Stimulated activated naive CD4-positive, alpha-beta T cell treated with Interleukin-2 at 50 U/mL for 16 hours (primary cell): ENCODE measurements at places on chromosomes 12 and 14.
A peak's percentile ranks its signal among the peaks of the same experiment; 100 is the strongest.

DNA sequence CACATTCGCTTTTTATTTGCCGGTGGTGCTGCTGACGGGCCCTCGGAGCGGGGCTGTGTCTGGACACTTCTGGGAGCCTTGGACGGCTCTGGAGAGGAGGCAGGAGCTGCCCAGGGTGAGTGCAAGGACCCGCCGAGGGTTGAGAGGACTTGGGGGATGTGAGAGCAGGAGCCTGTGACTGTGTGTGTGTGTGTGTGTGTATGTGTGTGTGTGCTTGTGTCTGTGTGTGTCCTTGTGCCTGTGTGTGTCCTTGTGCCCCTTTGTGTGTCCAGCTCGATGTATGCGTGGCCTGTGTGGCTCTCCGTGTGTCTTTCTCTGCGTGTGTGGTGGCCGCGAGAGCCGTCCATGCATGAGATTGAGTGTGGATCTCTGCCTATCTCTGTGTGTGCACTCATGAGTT lies 179.6 kb upstream of the MYL2 start:
- DNase-seq = no peak

DNA sequence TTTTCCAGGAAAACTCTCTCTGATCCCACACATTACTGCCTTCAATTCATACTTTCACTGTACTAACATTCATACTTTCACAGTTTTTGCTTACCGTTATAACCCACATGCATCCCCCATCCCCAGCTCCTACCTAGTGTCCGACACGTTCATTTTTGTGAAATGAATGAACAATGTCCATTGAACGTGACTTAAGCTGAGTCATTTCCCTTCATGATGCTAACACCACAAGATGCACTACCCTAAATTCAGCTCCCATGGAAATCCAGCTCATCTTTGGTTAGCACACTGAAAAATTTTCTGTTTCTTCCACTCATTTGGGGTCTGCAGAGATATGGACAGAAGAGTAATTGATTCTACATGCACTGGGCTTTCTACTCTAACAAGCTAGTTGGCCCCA lies 84.7 kb downstream of the GALNT4 start:
- DNase-seq = no peak

DNA sequence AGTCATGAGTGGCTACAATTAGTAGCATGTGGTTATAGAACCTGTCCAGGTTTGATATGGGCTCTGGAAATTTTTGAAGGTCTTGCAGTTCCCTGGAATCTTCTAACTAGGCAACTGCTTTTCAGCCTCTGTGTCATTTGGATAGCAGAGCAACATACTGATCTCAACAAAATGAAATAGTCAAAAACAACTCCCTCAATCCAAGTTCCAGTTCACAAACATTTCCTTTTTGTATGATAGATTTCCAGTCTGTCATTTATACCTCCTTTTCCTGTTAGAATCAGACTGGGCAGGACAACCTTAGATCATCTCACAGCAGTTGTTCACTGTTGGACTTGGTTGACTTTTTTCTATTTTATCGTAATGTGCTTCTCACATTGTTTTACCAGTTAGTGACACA lies 442.1 kb upstream of the PDE3A start:
- DNase-seq = no peak

DNA sequence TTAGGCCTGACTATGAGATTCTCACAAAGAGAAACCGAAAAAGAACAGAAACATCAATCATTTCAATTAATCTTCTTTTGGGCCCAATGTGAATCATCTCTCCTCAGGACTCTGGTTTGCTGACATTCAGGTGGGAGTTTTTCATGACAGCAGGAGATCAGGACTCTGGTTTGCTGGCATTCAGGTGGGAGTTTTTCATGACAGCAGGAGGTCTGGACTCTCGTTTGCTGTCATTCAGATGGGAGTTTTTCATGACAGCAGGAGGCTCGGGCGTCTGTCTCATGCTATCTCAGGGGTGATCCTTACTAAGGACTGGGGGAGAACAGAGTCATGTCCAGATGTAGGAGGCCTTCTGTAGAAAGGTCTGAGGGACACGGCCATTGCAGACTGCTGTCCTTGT lies 40.1 kb upstream of the PARP11 start:
- peak; percentile 36 for DNase-seq

- no peak for DNase-seq
These were observed 155.2 kb downstream of the TTC7B start for GRCh38 chr14:90660865-90661570.

- DNase-seq = no peak
These were observed 30.4 kb upstream of the BCAT1 start for GRCh38 chr12:24979329-24979728.

- no peak for DNase-seq
These were observed 4.3 kb downstream of the TMEM106C start for GRCh38 chr12:47967461-47968321.

- no peak for DNase-seq
These were observed 66.4 kb downstream of the ATXN2 start for GRCh38 chr12:111532751-111533150.

GRCh38 chr14:86430853-86431252 lies 900.9 kb downstream of the FLRT2 start:
- DNase-seq = no peak
